ENCODE measurements at places on chromosomes 7 and 10. TPM values are rescaled to one million over a fixed set of nuclear protein-coding genes. Genes with fewer than 3 reads are reported as not detected.
A peak's percentile ranks its signal among the peaks of the same experiment; 100 is the strongest.

- H3K27me3 ChIP-seq, result no peaks in the 10 kb centered on the region
- no peak overlapping the region for H3K4me3 ChIP-seq
- no peak overlapping the region for H3K27ac ChIP-seq
- no peak for DNase-seq
- peaks cover 4% of the 10 kb centered on the region for H3K4me1 ChIP-seq
Measured at GRCh38 chr10:110151971-110152370, 55.4 kb upstream of the MXI1 start.

GRCh38 chr10:97784200-97784810, 12.5 kb upstream of the SFRP5 start:
- peaks cover 45% of the 10 kb centered on the region for H3K4me1 ChIP-seq
- no peak for DNase-seq
- H3K27ac ChIP-seq, result no peak overlapping the region
- H3K36me3 ChIP-seq, result no peaks in the 10 kb centered on the region
- H3K4me3 ChIP-seq, result no peak overlapping the region
- no peaks in the 10 kb centered on the region for H3K27me3 ChIP-seq

CEP55 gene
- total RNA-seq, result not detected

DNA sequence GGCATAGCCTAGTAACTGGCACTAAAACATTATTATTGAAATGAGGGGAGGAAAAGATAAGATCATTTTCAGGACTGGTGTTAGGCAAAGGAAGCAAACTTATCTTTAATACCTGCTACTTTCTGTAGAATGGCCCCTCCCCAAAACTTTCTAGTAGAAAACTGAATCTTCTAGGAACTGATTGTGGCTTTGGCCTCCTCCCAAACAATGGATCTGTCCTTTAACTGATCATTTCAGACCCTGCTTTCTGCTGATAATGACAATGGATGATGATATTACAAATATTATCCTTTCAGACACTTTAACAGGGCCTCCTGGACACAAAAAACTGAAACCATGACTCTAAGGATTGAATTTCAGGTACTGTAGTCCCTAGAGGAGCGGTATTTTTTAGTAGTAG, 55.1 kb downstream of the EZH2 start:
- no peak overlapping the region for H3K4me3 ChIP-seq
- H3K27ac ChIP-seq, result no peak overlapping the region
- no peaks in the 10 kb centered on the region for H3K27me3 ChIP-seq
- no peaks in the 10 kb centered on the region for H3K4me1 ChIP-seq
- H3K36me3 ChIP-seq, result no peaks in the 10 kb centered on the region

DNA sequence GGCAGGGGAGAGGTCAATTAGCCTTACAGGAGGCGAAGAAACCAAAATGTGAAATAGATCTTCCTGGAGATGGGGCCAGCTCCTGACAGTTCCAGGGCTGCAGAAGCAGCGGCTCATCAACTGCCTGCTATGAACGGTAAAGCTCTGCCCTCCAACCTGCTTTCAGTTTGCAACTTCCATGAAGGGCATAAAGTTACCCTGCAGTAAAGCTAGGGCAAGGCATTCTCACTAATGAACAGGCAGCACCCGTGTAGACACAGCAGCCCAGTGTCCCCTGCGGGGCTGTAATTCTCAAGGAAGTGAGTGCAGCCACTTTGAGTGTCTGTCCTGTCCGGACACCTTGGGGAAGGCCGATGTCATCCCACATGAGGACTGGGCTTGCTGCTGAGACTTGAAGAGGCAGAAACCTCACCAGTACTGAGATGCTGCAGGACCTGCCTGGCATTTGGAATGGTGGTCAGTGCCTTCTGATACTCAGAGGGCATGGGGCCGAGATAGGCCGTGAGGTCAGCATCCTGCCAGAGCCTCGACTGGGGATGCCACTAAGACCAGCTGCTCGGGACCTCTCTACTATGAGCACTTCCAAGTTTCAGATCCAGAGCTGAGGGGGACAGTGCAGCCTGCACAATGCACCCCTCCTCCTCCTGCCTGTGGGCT, 26.1 kb upstream of the C10orf53 start:
- no peak overlapping the region for H3K4me3 ChIP-seq
- no peak overlapping the region for H3K27ac ChIP-seq
- no peaks in the 10 kb centered on the region for H3K4me1 ChIP-seq
- no peaks in the 10 kb centered on the region for H3K36me3 ChIP-seq

LIPM gene
- total RNA-seq, result not detected

CC2D2B gene
- 1.2 TPM for total RNA-seq

DNA sequence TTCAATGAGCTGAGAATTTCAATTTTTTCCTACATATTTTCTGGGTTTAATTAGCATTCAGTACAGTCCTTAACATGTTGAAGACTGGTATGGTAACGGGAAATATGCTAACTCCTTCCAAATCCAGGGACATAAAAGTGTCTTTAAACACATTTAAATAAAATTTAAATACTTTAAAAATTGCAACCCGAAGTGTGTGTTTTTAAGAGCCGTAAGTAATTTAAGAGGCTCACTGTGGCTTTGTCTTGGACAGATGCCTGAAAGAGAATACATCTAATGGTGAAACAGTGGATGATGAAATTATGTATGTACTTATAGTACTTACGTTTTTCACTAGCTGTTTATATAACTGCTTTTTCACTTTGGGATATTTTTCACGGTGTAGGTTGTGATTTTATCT, 687.3 kb upstream of the CELF2 start:
- no peaks in the 10 kb centered on the region for H3K27me3 ChIP-seq
- H3K36me3 ChIP-seq, result no peaks in the 10 kb centered on the region
- no peaks in the 10 kb centered on the region for H3K4me1 ChIP-seq
- no peak overlapping the region for H3K27ac ChIP-seq

- H3K4me1 ChIP-seq, result no peaks in the 10 kb centered on the region
- no peak overlapping the region for H3K27ac ChIP-seq
- no peak for DNase-seq
- H3K4me3 ChIP-seq, result no peak overlapping the region
Measured at GRCh38 chr10:123522702-123523312, 143.3 kb upstream of the GPR26 start.

GTF2IRD1 gene
- total RNA-seq, result 31.3 TPM

DNA sequence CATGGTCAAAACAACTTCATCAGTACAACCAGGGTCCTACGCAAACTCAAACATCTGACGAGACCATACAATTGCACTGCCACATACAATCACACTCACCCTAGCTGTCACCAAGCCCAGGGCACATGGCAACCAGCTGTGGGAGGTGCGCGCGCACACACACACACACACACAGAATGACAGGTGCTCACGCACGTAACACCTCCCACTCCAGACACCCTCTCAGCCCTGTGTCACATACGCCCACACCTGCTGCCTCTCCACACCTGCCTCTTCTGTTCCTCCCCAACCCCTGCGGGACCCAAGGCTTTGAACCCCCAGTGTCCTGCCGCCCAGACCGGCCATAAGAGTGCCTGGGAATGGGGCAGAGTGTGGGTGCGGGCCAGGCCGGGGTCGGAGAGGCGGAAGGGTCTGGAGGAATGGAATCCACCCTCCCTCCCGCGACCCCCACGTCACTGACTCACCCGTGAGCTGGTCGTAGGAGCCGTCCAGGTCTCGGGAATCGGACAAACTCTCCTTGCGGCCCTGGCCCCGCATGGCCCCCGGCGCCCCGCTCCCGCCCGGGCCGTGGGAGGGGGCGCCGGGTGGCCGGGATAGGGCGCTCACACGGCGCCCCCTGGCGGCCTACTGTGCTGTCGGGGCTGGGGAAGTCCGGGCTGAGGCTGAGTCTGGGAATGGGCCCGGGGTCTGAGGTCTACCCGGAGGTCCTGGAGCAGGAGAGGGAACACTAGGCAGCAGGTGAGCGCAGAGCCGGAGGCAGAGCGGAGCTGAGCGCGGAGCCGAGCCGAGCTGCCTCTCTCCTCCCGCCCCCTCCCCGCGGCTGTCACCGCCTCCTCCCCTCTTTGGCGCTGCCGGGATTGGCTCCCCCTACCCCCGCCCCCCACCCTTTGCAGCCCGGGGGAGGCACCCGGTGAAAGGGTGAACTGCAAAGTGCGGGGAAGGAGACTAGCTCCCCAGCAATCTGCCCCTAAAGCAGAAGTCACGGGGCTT, at the start of gene KCNIP2:
Gene KCNIP2, minus strand, starts transcription at position 769 of the 990 bp plus-strand sequence. Its CDS starts 232 bp downstream, at position 537.
- H3K36me3 ChIP-seq, result no peaks in the 10 kb centered on the region
- H3K4me3 ChIP-seq, result no peak within 1 kb of the TSS
- H3K27ac ChIP-seq, result no peak within 1 kb of the TSS
- peak; percentile 18 for DNase-seq
- H3K27me3 ChIP-seq, result no peaks in the 10 kb centered on the region
- H3K4me1 ChIP-seq, result peaks cover 25% of the 10 kb centered on the region

DNA sequence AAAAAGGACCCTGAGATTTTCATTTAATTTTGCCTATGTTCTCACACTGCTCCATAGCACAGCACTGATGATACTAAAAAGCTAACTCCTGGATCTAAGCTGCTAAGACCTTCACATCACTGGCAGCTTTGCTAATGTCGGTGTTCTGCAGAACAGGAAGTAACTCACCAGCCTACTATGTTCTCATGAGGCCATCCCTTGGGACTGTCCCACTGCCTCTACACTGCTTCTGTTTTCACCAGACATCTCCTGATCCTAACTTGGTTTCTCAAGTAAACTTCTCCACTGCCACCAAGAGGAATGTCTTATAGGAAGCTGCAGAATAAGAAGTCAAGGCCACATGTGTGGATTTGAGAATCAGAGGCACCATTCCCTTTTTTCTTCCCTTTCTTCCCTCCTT, 15.1 kb downstream of the HTR7 start:
- H3K27me3 ChIP-seq, result no peaks in the 10 kb centered on the region
- no peak overlapping the region for H3K4me3 ChIP-seq
- no peak overlapping the region for H3K27ac ChIP-seq
- DNase-seq, result no peak
- H3K4me1 ChIP-seq, result no peaks in the 10 kb centered on the region

DNA sequence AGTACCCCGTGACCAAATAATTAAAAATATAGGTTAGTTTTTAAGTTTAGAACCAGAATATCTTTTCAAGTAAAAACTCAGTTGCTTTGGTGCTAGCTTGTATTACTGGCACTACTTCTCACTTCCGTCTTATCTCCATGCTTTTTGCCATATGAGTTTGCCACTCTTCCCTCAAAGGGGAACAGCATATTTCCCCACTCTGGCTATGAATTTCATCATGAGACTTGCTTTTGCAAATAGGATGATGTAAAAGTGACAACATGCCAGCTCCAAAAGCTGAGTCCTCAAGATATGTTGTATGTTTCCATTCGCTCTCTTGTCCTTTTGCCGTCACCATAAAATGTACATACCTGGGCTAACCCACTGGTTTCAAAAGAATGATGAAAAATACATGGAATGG, 178.1 kb upstream of the SEMA3A start:
- H3K4me1 ChIP-seq, result no peaks in the 10 kb centered on the region
- no peak overlapping the region for H3K27ac ChIP-seq
- no peak overlapping the region for H3K4me3 ChIP-seq
- no peak for DNase-seq
- no peaks in the 10 kb centered on the region for H3K36me3 ChIP-seq

DNA sequence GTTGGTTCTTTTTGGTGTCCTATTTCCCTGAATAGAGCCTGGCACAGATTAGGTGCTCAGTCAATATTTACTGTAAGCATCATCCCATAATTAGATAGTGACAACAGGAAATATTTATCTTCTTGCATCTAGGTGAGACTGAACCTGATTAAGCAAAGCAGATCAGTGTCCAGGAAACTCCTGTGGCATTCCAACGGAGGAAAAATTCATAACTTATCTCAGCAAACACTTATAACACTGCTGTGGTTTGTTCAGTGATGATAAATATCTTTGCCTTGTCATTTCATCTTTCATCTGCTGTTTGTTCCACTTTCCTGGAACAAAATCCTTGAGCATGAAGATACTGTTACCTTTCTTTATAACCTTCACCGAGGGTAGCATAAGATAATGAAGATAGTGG, 1160.3 kb upstream of the AUTS2 start:
- H3K4me3 ChIP-seq, result no peak overlapping the region
- no peaks in the 10 kb centered on the region for H3K27me3 ChIP-seq
- no peaks in the 10 kb centered on the region for H3K4me1 ChIP-seq
- no peak for DNase-seq
- no peaks in the 10 kb centered on the region for H3K36me3 ChIP-seq

GRCh38 chr7:100476903-100477870, 1.8 kb downstream of the TSC22D4 start:
- H3K4me1 ChIP-seq, result peaks cover 45% of the 10 kb centered on the region
- H3K27me3 ChIP-seq, result no peaks in the 10 kb centered on the region
- peak overlapping the region; percentile 83 for H3K27ac ChIP-seq
- DNase-seq, result no peak
- peak overlapping the region; percentile 44 for H3K4me3 ChIP-seq

DNA sequence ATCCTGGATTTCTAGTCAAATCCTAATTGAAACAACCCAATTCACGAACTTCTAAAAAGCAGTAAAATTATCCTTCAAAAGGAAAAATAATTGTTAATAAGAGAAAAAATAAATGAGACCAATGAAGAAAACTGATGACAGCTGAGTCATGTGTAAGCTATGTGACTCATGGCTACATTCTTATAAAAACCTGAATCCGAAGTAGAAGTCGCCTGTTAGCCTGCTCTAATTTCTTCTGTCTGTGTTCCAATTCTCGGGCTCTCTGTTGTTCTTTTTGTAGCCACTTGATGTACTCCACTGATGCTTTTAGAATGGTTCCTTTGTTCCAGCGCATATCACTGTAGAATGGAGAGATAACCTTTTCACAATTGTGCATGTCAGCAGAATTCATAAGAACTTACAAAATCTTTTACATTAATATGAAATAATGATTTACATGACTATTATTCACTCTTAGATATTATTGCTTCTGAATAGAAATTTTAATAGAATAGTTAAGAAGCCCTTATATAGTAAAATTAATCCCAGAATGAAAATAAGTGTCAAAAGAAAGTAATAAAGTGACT, 88.8 kb downstream of the TFEC start:
- peak; percentile 9 for DNase-seq
- H3K4me1 ChIP-seq, result peaks cover 24% of the 10 kb centered on the region
- no peak overlapping the region for H3K4me3 ChIP-seq
- no peaks in the 10 kb centered on the region for H3K27me3 ChIP-seq
- H3K27ac ChIP-seq, result peak overlapping the region; percentile 59

GRCh38 chr7:97024209-97025129, at the start of gene DLX5:
DLX5 (minus strand) TSS chr7:97024831; CDS start chr7:97024623, 208 bp downstream.
- no peaks in the 10 kb centered on the region for H3K36me3 ChIP-seq
- no peak for DNase-seq
- H3K27me3 ChIP-seq, result peaks cover 30% of the 10 kb centered on the region
- H3K4me3 ChIP-seq, result no peak within 1 kb of the TSS
- peak within 1 kb of the TSS; percentile 41 for H3K27ac ChIP-seq

OR2A5 gene
- total RNA-seq, result not detected

OPN1SW gene
- not detected for total RNA-seq

- H3K27ac ChIP-seq, result no peak overlapping the region
- no peaks in the 10 kb centered on the region for H3K4me1 ChIP-seq
- no peak overlapping the region for H3K4me3 ChIP-seq
- H3K36me3 ChIP-seq, result no peaks in the 10 kb centered on the region
- H3K27me3 ChIP-seq, result no peaks in the 10 kb centered on the region
- DNase-seq, result no peak
Measured at GRCh38 chr10:26361971-26362370, 76.2 kb upstream of the APBB1IP start.

GRCh38 chr7:106332201-106332600, 47.4 kb upstream of the NAMPT start:
- no peaks in the 10 kb centered on the region for H3K4me1 ChIP-seq
- H3K27ac ChIP-seq, result no peak overlapping the region
- no peak for DNase-seq
- H3K36me3 ChIP-seq, result no peaks in the 10 kb centered on the region
- H3K27me3 ChIP-seq, result no peaks in the 10 kb centered on the region

- DNase-seq, result no peak
- no peaks in the 10 kb centered on the region for H3K27me3 ChIP-seq
- H3K36me3 ChIP-seq, result no peaks in the 10 kb centered on the region
- H3K27ac ChIP-seq, result no peak overlapping the region
- H3K4me3 ChIP-seq, result no peak overlapping the region
Measured at GRCh38 chr7:126211875-126212274, 1040.9 kb downstream of the GRM8 start.

Measured in thyroid gland (tissue), 4 donors.